Activated CD4-positive, alpha-beta T cell treated with anti-CD3 and anti-CD28 coated beads, Interleukin-2, amount 10 ng/mL, durations not matched to agents 7 days and 5 days (primary cell): ENCODE measurements at places on chromosomes 5 and 9.

DNA sequence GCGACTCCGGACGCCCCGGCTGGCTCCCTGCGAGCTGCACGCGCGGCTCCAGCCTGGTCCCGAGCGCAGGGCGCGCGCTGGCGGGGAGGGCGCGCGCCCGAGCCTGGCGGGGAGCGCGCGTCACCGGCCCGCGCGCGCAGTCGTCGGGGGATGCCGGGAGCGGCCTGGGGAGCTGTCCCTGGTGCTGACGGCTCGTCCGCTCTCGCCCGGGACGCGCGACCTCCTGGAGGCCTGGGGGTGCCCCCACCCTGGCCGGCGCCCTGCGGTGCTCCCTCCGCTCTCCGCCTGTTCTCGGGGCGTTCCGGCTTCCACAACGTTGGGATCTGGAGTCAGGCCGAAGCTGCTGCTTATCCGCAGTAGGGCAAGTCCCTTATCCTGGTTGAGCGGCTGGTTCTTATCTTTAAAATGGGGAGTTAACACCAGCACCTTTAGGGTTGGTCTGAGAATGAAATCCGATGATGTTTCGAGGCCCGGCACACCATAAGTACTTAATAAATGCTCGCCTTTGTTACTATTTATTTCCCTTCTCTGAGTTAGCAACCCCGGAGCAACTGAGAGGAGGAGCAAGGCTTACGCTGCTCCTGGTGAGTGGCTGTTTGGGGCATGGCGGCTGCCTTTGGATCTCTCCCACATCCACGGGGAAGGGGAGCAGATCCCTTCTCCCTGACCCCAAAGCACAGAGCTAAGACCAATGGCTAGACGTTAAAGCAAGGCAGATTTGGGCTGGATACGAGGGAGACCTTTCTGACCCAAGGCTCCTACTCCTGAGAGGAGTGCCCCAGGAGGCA lies at the start of gene FAM163B:
FAM163B (minus strand) TSS at position 79 of the 788 bp plus-strand sequence. CDS start 29,166 bp downstream, outside the sequence.
- peak; percentile 53 for DNase-seq

- DNase-seq, result no peak
Measured at GRCh38 chr9:4119778-4120554, 179.9 kb downstream of the GLIS3 start.

- no peak for DNase-seq
Measured at GRCh38 chr9:13963005-13963653, 350.8 kb downstream of the NFIB start.

DNA sequence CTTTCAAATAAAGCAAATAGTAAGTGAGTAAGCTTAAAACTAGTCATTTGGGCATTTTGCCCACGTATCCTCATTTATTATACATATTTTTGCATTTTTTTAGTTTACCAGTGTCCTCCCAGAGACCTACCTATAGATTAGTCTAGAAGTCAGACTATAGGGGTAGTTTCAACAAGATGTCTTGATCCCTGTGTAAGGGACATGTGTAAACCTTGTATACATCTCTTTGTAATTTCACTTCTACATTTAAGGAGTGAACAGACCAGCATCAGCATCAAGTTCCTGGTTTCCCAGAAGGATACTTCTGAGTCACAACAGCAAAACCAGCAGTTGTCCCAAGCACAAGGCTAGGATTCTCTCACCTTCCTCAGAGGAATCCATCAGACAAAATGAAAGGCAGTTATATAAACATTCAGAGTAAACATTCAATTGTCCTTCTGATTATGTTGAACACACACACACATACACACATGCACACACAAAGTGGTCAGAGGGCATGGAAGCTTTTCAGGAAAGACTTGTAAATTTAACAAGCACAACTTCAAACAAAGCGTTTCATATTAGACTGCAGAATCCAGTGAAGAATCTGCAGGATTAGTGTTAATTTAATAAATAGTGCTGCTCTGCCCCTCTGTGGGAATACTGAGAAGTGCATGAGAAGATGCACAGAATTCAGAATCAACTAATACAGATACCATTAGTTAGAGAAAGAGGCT lies 55.4 kb downstream of the HINT1 start:
- peak; percentile 57 for DNase-seq

GRCh38 chr5:100838048-100838473 lies 65.0 kb downstream of the ST8SIA4 start:
- DNase-seq, result no peak

- no peak for DNase-seq
Measured at GRCh38 chr5:57033103-57033502, 81.2 kb upstream of the MIER3 start.

GRCh38 chr5:101977729-101978345 lies 318.2 kb downstream of the SLCO4C1 start:
- peak; percentile 13 for DNase-seq

DNA sequence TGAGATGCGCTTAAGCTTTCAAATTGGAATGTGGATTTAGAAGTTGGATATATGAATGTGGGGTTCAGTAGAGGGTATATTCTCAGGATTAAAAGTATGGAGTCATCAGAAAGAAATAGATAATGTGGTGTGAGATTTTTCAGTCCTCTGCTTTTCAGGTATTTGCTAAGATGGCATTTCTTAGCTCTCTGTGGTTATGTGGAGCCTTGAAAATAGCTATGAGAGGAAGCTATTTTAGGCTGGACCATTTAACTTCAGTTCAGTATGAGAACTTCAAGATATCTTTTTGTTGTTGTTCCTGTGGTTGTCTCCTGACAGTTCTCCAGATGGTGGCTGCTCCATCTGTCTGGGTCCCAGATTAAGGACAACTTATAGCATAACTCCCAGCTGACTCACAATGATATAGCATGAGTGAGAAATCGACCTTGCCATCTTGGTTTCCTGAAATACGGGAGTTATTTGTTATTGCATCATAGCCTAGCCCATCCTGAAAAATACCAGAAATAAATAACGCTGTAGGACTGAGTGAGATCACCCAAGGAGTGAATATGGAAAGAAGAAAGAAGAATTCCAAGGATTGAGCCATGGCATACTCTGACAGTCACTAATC lies 461.5 kb downstream of the ANXA1 start:
- DNase-seq, result no peak

DNA sequence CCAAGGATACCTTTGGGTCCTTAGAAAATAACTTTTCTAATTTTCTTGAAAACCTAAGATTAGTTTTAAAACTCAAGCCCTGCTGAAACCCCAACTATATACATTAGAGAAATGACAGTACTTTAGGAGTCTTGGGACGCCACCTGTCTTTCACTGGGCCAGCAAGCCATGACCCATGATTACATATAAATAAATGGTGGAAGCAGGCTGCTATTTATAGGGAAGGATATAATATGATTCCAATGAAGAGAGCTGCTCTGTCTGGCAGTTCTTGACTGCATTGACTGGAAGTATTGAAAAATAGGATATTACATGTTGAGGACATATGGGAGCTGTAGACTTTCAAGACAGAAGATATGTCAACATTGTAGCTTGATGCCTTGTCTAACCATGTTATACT lies 7.3 kb downstream of the JMY start:
- no peak for DNase-seq

DNA sequence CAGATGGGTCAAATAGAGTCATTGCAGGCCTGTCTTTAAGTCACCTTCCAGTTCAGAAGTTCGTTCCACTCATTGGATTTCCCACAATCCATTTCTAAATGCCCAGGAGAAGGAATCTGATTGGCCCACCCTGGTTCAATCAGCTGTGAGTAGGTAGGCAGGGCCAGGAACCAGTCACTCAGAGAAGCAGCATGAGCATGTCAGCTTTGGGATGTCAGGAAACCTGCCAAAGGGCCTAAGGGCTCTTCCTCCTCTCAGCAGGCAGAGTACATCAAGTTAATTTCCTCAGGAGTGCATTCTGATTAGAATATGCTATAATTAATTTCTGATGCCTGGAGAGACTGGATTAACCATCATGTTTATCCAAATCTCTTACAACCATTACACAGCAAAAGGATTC lies 412.9 kb upstream of the CCNH start:
- DNase-seq, result no peak

DNA sequence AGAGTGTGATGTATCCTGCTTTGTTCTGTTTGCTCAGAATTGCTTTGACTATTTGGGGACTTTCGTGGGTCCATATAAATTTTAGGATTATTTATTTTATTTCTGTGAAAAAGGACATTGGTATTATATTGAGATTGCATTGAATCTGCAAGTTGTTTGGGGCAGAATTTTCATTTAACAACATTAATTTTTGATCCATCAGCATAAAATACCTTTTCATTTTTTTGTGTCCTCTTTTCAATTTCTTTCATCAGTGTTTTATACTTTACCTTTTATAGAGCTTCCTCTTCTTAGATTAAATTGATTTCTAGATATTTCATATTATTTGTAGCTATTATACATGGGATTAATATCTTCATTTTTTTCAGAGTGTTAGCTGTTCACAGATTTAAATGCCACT lies 40.8 kb upstream of the FBXL7 start:
- no peak for DNase-seq

DNA sequence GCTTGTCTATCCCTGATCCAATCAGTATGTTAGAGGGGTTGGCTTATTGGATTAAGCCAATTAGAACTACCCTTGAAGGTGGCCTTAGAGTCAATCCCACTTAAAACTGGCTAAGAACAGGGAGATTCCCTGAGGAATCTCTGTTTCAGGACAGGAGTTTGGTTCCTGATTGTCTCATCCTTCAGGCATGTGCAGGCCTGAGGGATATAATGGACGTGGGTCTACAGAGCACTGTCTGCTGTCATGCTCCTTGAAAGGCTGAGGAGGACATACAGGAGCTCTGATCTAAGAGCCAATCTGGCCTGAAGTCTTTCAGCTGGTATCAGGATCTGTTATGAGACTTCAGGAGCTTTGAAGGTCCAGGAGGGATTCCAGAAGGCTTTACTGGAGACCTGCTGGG lies 36.2 kb upstream of the PRXL2C start:
- DNase-seq, result no peak

DNA sequence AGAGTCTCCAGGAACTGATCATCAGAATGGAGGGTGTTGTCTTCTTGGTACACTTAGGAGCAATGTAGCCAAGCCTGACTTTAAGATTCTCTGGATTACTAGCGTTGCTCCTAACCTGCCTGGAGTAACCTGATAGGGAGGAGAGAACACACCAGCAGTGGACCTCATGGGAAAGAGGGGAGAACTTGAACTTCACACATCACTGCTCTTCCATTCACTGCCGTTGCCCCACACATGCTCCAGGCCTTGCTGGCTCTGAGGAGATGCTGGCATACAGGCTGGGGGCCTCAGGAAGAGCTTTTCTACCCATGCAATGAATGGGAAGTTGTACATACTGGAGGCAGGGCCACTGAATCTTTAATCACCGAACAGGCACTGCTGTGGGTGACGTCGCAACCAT lies 60.3 kb upstream of the ADAMTS16 start:
- no peak for DNase-seq

GRCh38 chr9:68887232-68887631 lies 126.7 kb downstream of the PRKACG start:
- DNase-seq, result no peak

DNA sequence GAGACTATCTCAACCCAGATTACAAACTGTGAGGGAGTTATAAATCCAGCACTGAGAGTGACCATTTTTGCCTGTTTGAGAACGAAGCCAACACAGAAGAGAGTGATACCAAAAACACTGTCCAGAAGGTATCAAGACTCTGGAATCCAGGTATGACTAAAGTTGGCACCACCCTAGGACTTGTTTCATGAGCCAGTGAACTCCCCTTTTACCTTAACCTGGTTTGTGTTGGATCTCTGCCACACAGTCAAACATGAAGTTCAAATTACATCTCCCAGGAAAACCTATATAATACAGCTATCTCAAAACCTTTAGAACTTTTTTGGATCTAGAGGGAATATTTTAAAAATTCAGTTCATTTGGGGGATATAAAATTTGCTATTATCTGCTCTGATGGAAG lies 11.4 kb downstream of the ZBTB5 start:
- no peak for DNase-seq

DNA sequence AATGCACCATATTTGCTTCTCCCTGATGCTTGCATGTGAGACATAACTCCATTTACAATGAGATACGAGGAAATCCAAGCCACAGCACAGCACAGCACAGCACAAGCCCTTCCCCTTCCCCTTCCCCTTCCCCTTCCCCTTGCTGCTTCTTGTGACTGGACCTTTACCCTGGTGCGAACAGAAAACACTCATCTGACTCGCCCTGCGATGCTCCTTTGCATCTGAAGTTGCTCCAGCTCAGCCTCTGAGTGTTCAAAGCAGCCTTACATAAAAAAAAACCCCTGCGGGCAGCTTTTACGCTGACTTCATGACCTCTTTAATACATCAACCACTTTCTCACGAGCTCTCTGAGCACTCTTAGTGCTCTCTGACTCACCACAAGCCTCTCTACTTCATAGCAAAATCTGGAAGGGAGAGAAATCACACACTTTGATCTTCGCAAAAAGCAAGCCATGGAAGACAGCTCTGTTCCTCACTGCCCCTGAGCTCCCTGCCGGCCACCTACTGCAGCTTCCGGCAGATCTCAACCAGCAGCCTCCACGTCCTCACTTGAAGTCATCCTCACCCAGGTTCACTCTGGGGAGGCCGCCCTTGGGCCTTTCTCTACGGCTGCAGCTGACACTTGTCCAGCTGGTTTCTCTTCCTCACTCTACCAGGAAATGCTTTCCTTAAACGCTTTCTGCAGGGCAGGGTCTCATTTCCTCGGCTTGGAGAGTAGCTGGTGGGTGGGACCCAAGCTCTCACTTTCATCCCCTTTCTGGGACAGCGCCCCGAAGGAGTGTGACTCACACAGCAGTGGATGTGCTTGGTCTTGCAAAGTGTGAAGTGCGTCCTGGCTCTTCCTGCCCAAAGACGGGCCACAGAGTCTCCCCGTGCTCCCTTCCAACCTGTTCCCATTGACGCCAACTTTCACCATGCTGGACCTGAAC lies 5.3 kb downstream of the SLC34A1 start:
- peak; percentile 47 for DNase-seq

GRCh38 chr9:26789959-26790358 lies 102.6 kb downstream of the CAAP1 start:
- no peak for DNase-seq

DNA sequence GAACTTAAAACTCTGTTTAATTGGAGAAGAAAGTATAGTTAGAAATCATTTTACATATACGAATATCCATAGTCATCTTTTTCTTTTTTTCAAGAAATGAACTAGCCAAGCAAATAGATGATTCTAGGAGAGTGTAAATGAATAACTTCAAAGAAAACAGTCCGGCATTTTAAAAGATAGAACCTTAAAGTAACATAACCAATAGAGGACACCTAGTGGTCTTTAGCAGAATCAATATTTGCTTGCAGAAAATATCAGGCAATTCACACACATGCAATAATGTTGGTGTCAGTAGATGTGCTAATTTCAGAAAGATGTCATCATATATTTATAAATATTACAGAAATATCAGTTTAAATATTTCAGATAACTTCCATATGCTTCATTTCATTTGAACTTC lies 57.1 kb downstream of the HCN1 start:
- no peak for DNase-seq

GRCh38 chr9:129713402-129713679 lies 39.5 kb downstream of the PTGES start:
- no peak for DNase-seq

DNA sequence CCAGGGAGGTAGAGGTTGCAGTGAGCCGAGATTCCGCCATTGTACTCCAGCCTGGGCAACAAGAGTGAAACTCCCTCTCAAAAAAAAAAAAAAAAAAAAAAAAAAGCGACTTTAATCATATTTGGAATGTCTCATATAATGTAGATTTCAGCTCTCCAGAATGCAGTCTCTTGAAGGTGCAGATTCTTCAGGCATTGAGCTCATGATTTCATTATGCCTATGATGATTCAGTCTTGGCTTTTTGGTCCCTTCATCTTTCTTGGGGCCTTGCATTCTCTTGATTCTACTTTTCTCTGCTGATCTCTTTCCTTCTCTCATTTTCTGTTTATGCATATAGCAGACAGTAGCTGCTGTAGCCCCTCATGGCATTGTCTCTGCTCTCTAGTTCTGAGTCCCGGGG lies 22.9 kb downstream of the KDM4C start:
- no peak for DNase-seq
